ENCODE measurements at places on chromosomes 7 and 10. TPM values are rescaled to one million over a fixed set of nuclear protein-coding genes. Genes with fewer than 3 reads are reported as not detected.

GRCh38 chr10:118965645-118966044, 63.9 kb upstream of the NANOS1 start:
- no peak for DNase-seq

Gene LLCFC1
- not detected for total RNA-seq

DNA sequence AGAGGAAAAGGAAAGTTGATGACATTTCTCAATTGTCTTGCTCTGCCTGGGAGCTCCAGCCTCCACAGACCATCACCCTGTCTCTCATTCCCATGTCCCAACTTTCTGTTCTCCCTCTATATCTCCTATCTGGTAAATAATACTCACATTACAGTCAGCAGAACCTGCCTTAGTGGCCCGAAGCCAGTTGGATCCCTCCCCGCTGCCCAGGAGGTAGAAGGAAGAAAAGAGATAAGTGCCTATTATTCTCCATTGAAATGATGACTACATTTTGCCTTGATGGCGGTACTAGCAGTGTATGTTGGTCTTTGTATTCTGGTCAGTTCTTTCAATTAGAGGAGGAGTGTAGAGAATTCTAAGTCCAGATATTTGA, 91.9 kb downstream of the CSTF2T start:
- DNase-seq, result no peak

DNA sequence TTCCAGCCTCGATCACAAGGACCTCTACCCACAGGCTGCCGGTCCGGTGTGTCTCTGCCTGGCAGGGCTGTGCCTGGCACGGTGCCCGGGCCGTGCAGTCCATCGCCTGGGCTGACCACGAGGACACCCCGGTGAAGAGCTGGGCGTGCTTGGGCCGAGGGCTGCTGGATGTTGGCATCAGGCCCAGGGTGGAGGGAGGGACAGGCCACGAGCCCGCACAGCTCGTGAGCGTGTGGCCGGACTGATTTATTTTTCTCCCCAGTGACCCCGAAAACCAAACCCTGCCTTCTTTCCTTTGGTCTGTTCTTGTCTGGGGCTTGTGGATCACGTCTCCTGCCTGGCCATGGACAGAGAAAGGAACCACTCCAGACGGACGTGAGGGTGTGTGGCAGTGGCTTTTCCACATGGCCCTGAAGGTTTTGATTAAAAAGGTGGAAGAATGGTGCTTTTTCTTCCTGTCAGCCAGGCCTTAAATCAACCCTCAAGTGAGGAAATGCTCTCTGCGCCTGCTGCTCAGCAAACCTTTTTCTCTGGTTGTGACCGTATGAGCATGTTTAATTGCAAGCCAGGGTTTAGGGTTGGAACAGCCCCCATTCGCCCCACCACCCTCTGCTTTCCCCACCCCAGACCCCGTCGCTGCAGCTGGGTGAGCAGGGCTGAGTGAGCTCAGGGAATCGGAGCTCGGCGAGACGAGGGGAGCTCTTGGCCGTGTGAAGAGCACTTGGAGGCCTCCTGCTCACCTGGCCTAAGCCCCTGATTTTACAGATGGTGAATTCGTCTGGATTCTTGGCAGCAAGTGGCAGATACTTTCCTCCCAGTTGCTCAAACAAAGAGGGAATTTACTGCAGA, 130.1 kb downstream of the RGS10 start:
- DNase-seq, result peak; percentile 84

Gene ZCCHC24
- 50.6 TPM for total RNA-seq

Gene PALD1
- 6.1 TPM for total RNA-seq

DNA sequence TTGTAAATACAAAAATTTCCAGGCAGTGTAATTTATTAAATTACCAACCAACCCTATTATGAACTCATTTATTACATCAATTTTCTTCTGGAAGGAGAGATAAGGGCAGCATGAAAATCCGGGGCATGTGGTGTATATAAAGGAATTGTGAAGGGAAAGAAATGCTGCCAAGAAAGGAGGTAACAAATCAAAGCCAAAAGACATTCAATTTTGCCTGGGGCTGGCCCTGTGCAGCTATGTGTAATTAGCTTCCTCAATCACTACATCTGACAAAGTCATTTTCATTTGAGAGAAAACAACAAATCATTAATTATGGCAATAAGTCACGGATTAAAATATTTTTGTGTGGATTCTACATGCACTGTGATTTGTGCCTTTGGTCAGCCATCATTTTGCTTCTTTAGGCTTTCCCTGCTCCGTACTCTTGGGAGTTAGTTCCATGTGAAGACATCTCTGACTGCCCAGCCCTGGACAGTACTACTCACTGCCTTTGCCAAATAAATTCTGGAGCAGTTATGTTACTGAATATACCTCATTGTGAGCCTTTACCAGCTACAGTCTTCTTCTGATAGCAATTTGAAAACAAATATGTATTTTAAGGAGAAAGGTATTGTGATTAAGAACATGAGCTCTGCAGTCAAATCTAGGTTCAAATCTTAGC, 191.7 kb downstream of the RELN start:
- DNase-seq, result no peak
